Activated naive CD4-positive, alpha-beta T cell treated with anti-CD3 and anti-CD28 coated beads, Interleukin-2, amount 10 ng/mL, durations not matched to agents 7 days and 5 days (primary cell): ENCODE measurements at places on chromosomes 5 and 9.

- DNase-seq: no peak
Measured at GRCh38 chr5:32625106-32625505, 39.7 kb downstream of the SUB1 start.

DNA sequence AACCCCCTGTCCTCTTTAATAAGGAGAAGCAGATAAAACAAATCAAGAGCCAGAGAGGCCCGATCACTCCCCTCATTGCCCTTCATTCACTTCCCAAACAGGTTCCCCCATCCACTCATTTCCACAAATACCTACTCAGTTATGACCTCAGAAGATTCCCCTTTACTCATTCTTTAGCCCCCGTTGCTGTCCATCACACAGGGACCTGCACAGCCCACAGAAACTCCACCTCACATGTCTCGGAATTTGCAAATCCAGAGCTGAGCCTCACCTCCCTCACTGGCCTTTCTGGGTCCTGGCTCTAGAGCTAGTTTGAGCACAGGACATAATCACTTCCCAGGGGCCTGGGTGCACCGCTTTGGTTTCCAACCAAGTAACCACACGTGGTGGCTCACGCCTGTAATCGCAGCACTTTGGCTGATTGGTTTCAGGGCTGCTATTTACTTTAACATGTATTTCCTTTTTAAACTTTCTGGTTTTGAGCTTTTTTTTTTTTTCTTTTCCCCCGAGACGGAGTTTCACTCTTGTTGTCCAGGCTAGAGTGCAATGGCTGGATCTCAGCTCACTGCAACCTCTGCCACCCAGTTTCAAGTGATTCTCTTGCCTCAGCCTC, 17.8 kb downstream of the ATP6V0E1 start:
- no peak for DNase-seq

DNA sequence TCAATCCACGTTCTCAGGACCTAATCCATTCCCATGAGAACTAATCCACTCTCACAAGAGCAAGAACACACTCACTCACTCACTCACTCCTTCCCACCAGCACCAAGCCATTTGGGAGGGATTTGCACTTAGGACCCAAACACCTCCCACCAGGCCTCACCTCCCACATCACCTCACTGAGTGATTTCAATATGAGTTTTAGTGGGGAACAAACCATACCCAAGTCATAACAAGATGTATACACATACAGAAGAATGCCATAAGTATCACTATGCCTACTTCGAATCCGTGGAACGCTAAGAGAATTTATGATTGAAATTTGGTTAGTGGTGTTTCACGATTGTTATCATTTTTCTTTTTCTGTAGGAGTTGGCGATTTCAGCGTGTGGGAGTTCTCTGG, 29.3 kb upstream of the CTSL start:
- DNase-seq: no peak

DNA sequence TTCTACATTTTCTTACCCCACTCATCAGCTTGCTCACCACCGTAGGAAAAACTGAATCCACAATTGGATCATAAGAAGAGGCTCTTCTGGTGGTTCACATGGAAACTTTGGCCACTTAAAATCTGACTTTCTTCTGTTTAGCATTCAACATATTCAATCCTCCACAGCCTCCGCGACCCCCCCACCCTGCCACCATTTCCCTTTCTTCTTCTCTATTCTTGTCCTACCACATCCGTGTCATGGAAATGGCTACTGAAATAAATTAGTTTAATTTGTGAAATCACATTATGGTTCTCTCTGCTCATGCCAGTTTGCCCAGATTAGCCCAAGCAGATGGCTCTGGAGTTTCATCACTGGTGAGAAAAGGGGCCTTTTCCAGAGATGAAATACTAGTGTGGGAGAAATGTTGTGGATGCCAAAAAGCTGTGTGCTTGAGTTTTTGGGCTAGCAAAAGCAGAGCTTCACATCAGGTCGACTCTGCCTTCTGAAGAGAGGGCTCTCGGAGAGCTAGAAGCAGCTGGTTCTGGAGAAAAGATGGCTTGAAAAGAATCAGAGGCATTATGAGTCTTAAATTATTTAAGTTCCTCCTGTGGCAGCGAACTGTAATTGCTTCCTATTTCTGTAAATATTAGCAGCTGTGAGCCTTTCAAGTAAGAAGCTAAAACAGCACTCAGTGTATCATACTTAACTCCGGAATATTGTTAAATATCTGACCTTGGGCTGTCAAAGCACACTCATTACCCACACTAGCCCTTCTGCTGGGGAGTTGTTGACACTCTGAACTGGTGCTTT, 107.1 kb downstream of the MAT2B start:
- no peak for DNase-seq

DNA sequence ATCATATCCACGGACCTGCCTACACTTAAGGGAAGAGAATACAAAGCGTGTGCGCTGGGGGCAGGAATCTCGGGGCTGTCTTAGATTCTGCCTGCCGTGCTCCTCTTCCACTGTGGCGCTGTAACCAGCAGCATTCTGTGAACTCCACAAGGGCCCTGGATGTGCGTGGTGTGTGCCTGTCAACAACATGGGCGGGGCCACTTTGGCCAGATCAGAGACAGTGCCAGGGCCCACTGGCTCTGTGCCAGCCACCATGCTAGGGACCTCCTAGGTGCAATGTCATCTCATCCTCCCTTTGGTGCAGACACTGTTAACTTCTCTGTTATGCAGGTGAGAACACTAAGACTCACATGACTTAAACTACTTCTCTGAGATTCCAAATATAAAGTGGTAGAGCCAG, 113.7 kb downstream of the COL23A1 start:
- no peak for DNase-seq

GRCh38 chr5:137621306-137621705, 114.6 kb downstream of the KLHL3 start:
- DNase-seq: no peak

- no peak for DNase-seq
Measured at GRCh38 chr5:133236541-133236951, 184.7 kb downstream of the HSPA4 start.

DNA sequence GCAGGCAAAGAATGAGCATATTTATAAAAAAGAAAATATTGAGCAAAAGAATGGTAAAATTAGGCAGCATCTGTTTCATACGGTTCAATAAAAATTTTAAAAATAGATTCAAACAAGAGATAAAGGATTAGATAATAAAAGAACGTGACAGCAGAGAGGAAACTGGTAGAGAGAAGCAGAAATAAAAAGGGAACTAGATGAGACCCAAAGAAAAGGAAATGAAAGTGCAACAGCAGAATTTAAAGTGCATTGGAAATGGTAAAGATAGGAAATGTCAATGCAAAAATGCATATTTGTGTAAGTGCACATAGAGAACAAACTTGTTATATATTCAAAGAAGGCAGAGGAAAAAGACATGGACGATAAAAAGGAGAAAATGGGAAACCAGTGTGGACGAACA, 70.2 kb downstream of the SUSD1 start:
- no peak for DNase-seq

DNA sequence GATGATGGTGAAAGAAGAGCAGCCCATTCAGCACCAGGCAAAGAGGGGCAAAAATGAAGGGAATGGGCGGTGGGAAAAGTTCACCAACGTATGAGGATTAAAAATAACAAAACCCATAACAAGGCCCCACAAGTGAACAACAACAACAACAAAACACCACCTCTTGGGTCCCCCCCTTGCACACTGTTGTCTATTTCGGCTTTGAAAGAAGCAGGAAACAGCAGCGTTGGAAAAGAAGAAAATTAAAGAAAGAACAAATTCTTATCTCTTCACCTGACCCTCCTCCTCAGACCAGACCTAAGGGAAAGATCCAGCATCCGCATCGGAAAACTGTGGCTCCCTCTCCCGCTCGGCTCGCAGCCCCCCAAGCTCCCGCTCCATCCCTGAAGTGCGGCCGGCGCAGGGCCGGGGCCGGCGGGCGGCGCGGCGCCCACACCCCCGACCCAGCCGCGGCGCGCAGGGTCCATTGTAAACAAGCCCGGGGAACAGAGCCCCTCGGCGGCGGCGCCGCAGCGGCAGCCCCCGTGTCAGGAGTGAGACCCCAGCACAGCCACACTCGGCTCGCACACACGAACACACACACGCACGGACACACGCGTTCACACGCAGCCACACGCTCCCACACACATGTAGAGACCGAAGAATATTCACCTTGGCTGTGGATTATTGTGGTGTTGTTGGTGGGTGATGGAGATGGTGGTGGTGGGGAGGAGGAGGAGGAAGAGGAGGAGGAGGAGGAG, 535 bp downstream of the RFX3 start:
- peak; percentile 23 for DNase-seq

- DNase-seq: peak; percentile 63
Measured at GRCh38 chr5:163347671-163348070, 89.7 kb upstream of the CCNG1 start.

GRCh38 chr5:54073131-54073530, 237.2 kb downstream of the ARL15 start:
- DNase-seq: no peak

DNA sequence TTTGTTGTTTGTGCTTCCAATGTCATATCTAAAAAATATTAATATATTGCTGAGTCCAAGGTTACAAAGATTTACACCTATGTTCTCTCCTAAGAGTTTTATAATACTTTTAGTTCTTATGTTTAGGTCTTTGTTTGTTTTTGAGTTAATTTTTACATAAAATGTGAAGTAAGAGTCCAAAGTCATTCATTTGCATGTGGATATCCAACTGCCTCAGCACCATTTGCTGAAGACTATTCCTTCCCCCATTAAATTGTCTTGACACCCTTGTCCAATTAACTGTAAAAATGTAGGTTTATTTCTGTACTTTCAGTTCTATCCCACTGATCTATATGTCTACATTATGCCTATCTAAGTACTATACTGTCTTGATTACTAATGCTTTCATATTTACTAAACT, 35.7 kb downstream of the TTC33 start:
- no peak for DNase-seq

DNA sequence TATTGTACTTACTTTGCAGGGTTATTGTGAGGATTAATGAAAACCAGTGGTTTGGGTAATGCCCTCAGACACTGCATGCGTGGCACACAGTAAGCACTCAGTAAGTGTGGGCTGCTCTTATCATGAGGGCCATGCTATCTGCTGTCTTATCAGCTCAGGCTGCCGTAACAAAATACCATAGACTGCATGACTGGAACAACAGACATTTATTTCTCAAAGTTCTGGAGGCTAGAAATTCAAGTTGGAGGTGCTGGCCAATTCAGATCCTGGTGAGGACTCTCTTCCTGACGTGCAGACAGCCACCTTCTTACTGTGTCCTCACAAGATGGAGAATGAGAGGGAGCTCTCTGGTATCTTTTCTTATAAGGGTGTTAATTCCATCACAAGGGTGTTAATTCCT, 23.9 kb upstream of the SH3PXD2B start:
- no peak for DNase-seq

DNA sequence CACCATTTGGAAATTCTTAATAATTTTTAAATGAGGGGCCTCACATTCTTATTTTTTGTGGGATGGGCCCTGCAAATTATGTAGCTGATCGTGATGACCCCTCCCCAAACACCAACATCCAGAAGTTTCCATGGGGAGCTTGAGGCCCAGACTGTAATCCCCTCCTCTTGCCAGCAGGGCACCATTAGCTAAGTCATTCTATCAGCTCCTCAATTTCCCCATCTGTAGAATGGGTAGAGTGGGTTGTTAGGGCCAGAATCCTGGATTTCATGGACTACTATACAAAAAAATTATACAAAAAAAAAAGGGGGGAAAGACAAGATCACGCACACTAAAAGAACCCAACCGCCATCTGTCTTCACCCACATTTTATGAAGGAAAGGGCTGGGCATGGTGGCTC, 38.4 kb downstream of the SHB start:
- no peak for DNase-seq

DNA sequence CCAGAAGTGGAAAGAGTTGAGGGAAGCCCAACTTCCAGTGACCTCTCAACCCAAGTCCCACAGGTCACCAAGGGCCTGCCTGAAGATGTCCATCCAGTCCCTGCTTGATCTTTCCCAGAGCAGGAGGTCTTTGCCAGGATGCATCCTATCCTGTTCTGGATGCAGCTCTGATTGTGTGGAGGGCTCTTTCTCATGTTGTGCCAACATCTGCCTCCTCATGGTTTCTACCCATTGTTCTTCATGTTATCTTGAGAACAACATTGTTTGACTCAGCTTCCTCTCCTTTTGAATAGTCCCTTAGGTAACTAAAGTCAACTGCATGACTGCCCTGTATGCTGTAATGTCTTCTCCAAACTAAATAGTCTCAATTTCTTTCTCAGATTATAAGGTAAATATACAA, 169.3 kb downstream of the CCDC192 start:
- no peak for DNase-seq

DNA sequence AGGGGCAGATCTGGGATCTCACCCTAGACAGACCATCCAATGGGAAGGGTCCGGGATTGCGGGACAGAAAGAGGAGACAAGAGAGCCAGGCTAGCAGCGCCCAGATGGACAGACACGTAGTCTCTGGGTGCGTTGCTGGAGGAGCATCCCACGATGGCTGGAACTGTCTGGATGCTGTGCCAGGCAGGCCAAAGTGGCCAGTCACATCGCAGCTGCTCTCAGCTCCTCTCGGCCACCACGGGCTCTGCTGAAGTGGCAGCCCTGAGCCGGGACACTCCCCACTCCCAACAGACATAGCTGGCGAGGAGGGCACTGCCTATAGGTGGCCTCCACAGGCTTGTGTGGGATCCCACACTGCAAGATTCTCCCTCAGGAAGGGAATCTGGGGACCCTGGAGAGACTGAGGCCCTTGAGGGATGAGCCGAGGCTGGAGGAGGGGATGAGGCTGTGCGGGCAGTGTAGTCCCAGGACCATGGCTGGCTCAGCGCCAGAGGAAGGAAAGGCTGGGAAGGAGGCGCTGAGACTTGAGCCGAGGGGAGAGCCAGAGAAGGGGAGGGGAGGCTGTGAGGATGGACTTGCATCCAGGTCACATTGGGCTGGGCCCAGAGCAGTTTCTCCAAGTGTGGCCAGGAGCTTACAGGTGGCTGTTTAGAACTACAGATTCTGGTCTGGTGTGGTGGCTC, 10.3 kb upstream of the WDR5 start:
- DNase-seq: no peak

GRCh38 chr5:149679876-149680809, 50.0 kb upstream of the PPARGC1B start:
- DNase-seq: no peak

GRCh38 chr5:43006424-43007202, 33.5 kb downstream of the ANXA2R start:
- DNase-seq: no peak

- no peak for DNase-seq
Measured at GRCh38 chr5:74098941-74099340, 472.9 kb downstream of the ARHGEF28 start.

GRCh38 chr5:139017624-139018023, 142.5 kb upstream of the LRRTM2 start:
- no peak for DNase-seq

GRCh38 chr9:21965401-21965951, 28.7 kb downstream of the CDKN2A start:
- DNase-seq: peak; percentile 71

GRCh38 chr5:66856041-66856805, 260.0 kb downstream of the MAST4 start:
- no peak for DNase-seq

DNA sequence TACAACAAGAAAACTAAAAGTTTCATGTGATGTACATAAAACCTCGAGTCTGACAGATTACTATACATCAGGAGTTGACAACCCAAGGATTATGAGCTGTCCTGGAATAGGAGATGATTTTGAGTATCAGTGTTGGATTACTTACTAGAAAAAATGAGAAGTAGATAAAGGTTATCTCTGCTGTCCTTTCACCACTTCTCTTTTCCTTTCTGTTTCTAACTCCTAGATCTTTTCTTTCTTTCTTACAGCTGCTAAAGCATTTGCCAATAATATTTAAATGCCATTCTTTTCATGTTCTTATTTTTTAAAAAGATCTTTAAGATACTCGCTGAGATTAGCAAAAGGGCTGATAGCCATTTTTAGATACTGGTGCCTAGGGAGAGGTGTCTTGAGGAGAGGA, 14.8 kb downstream of the RBM27 start:
- DNase-seq: no peak
